Posterior cingulate gyrus (tissue), 11 donors: ENCODE measurements at places on chromosomes 7 and 10.

DNA sequence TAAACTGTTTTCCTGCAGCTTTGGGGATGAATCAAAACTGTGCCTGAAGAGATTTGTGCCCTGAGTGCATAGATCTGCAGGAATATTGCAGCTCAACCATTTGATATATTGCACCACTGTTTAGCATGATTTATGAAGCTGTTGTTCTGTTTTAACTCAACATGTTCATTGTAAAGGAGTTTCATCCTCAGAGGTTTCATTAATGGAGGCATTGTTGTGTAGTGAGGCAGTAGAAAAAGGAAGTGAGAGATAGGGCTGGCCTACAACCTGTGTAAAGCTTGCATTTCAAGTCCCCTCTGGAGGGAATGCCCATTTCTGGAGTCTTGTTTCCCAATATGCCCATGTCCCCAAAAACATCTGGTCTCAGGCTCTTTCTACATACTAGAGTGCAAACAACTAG is 67.5 kb downstream of the DNAJC12 start:
- no peak for DNase-seq

- DNase-seq, result no peak
These were observed 263.3 kb downstream of the SNX10 start for GRCh38 chr7:26554952-26555351.

- DNase-seq, result no peak
These were observed 10.9 kb upstream of the FAM180A start for GRCh38 chr7:135759532-135759931.

DNA sequence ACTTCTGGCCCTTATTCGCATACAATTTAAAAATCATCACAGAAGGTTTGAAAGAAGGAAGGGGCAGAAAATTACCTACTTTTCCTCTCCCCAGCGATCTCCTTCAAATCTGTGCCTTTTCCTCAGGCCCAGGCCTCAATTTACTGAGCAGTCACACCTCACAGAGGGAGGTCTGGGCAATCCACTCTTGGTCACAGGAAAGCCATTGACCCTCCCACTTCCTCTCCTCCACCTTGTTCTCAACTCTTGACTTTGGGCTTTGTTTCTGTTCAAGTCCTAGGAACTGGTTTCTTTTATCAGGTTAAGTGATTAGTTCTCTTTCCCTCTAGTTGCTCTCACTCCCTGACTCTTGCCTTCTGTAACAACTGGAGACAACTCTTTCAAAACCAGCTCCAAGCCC is 37.0 kb upstream of the ATRNL1 start:
- no peak for DNase-seq

DNA sequence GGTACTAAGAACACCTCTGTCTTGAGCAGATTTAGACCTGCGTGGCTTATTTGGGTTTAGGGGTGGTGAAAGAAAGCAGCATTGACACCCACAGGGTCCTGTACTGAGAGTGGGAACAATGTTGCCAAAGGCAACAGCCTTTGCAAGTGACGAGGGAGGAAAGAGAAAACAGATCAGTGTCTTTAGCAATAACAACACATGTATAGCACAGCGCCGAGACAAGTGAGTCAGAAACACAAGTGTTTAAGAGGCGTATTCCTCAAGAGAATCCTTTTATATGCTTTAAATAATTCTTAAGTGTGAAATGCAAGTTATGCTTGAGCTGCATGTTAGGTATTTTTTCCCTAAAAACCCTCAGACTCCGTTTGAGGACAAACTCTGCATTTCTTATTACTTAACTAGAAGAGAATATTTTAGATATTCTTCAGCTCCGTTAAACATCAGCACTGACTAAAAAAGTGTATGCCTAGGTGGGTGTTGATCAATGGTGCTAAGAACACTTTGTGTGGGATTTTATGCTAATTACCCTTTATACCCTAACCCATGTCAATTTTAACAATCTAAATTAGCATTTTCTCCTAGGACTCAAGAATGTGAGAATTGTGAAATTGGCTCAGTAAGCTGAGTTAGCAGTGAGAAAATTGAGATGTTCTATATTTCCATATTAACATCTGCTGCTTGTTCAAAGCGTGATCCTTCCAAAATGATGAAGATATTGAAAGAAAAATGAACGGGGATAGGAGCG is 1095.4 kb upstream of the CELF2 start:
- DNase-seq, result no peak

- no peak for DNase-seq
These were observed 26.2 kb downstream of the PTPN12 start for GRCh38 chr7:77563275-77563674.

GRCh38 chr10:12801214-12802087 is 200.1 kb downstream of the CCDC3 start:
- no peak for DNase-seq

DNA sequence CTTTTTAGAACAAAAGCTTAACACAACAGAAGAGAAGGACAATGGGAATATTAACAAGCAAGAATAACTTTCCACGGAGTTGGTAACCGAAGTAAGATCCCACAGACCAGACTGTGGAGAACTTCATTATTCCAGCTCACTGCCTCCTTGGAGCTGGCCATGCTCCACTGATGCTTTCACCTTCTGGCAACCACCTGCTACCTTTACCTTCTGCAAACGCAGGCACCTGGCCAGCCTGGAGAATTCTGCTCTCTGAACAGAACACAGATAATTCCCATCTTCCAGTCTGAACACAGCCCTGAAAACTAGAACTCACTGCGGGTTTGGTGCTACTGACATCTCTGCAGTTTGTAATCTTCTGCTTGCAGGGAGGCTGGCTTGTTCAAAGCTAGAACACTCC is 66.5 kb downstream of the JAZF1 start:
- no peak for DNase-seq

- DNase-seq, result no peak
These were observed at the start of gene PKD2L1 for GRCh38 chr10:100330079-100330478. PKD2L1 (minus strand) TSS chr10:100330228; CDS start chr10:100330103, 125 bp downstream.

GRCh38 chr7:5677538-5678294 is 103.7 kb downstream of the RNF216 start:
- peak; percentile 42 for DNase-seq

DNA sequence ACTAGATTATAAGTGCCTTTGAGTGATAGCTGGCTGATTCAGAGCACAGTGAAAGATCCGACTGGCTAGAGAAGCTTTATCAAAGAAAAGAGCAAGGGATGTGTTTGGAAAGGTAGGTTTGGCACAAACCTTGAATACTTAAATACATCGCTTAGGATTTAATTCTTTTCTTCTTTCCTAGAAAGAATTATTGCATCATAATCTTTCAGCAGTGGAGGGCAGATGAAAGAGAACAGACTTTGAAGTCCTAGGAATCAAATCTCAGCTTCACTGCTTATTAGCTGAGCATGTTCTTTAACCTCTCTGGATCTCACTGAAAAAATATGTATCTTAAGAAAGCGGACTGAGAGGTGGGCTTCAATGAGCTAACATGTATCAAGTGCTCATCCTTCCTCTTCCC is 122.8 kb downstream of the ZNF365 start:
- no peak for DNase-seq

- DNase-seq, result no peak
These were observed 29.9 kb upstream of the GALNTL5 start for GRCh38 chr7:151926336-151926712.

DNA sequence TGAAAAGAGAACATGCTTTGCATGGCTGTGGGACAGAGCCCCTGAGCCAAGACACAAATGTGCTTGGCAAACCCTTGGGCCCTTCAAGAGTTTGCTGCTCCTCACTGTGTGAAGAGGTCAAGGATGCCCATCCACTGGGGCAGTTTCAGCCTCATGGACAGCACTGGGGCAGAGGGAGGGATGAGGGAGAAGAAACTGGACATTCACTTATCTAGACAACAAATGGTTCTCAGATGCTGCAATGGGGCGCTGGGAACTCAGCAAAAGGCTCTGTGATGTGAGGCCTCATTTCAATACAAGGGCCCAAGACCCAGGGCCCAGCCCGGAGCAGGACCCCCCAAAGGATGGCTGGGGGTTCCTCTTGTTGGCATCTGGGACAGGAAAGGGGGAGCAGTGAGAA is 49.1 kb downstream of the EBF3 start:
- DNase-seq, result no peak

- DNase-seq, result no peak
These were observed 98.1 kb downstream of the MYOF start for GRCh38 chr10:93384006-93384405.

DNA sequence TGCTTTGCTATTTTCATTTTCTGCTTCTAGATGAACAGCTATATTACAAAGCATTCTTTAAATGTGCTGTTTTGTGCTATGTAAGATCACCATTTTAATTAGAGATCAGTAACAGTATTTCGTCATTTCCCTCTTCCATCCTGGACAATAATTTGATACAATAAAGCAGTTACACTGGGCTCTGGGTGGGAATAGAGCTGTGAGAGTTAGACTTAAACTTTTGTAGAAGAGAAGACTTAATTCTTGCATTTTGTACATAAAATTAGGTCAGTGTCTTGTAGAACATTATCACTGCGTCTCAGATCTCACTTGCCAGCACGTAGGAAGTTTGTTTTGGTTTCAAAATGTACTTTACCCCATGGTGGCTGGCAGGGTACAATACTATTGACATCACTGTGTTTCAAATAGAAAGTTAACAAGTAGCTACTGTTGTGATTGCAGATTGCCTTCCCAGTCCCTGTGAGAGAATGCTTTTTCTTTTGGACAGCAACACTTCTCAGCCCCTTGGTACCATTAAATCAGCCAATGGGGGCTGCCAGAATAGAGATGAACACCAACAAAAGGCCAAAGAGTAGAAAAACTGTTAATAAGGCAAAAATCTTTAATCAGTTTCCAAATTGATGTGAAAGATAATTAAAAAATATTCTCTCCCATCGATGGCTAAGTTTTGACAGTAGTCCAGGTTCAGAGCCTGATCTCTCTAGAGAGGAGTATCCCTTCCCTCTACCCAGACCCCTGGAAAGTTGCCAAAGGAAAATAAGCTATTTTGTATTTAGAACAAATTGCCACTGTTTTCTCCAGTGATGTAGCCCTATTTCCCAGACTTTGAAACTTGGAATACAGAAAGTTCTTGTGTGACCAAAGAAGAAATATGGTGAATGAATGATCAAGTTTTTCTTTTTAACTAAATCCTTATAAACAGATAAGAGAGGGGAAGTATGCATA is 35.1 kb downstream of the SMNDC1 start:
- DNase-seq, result no peak

- no peak for DNase-seq
These were observed 16.6 kb upstream of the TAS2R60 start for GRCh38 chr7:143426479-143427142.

- DNase-seq, result no peak
These were observed 62.2 kb downstream of the SAMD9 start for GRCh38 chr7:93055543-93056107.

DNA sequence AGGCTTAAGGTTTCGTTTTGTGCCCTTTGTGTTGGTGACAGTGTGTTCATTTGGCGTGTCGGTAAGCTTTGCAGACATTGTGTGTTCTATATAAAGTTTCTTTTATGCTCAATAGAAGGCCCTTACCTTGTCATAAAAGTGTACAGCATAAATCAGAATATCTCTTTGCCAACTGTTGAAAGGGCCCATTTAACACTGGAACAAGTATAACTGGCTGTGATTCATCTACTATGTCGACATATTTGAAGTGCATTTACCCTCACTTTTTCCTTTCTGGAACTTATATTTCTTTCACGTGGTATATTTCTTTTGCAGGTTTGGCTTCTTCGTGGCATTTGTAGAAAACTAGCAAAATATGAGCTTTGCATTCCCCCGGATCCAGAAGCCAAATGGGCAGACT is 32.7 kb downstream of the EEPD1 start:
- no peak for DNase-seq

DNA sequence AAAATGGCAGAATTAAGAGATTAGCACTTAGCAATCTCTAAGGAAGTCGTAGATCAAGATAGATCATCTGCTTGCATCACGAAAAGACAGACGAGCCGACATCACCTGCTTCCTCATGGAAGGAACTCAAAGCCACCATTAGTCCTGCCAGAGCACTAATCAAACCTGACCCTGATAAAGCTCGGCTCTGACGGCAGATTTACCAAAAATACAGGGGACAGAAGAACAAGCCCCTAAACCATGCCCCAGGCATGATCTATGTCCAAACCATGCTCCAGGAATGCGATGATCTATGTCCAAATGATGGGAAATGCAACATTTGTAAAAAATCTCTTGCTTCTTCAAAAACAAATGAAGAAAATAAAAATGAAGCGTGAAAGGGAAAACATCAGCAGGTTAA is 182.8 kb downstream of the TCERG1L start:
- DNase-seq, result no peak

GRCh38 chr10:114767101-114767985 is 54.2 kb upstream of the FHIP2A start:
- DNase-seq, result no peak

GRCh38 chr10:60032723-60033122 is 126.4 kb upstream of the CCDC6 start:
- no peak for DNase-seq

DNA sequence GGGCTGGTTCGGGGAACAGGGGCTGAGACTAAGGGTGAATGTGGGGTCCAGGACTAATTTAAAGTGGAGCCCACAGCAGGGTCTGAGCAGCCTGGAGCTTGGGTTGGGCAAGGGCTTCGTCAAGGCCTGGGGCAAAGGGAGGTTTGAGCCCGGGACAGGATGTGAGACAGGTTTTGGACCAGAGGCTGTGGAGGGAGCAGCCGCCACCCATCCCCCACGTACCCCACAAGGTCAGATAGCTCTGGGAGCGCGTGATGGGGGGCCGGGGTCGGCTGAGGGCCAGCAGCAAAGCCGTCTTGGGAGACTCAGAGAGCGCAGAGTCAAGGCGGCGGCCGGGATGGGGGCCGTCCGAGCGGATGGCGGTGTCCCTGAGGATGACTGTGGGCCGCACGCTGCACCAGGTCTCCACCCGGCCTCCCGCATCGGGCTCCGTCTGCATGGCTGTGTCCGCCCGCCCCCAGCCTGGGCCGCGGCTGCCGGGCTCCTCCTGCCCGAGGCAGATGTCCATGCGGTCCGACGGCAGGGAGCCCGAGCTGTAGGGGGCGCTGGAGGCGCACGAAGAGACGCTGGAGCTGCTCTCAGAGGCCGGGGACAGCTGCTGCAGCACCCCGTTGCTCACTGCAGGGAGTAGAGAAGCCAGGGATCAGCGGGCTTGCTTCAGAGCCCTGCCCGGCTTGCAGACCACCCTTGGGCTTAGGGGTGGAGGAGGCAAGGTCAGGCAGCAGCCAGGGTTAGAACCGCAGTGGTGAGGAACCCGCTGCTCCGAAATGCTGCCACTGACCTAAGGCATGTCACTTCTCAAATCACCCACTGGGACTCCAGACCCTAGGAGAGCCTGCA is 12.1 kb downstream of the PDZD7 start:
- peak; percentile 69 for DNase-seq
